ENCODE measurements at places on chromosomes 13 and 19. TPM values are rescaled to one million over a fixed set of nuclear protein-coding genes. Genes with fewer than 3 reads are reported as not detected.

Gene HMG20B
- total RNA-seq, result 79.9 TPM

Gene HPN
- total RNA-seq, result 0.94 TPM

Gene B3GNT8
- 28.8 TPM for total RNA-seq

Gene ZNF560
- not detected for total RNA-seq

Gene CYP4F11
- 13.1 TPM for total RNA-seq

Gene TMEM221
- 0.34 TPM for total RNA-seq
